Endothelial cell (in vitro differentiated cells): ENCODE measurements at places on chromosomes 7 and 10.

DNA sequence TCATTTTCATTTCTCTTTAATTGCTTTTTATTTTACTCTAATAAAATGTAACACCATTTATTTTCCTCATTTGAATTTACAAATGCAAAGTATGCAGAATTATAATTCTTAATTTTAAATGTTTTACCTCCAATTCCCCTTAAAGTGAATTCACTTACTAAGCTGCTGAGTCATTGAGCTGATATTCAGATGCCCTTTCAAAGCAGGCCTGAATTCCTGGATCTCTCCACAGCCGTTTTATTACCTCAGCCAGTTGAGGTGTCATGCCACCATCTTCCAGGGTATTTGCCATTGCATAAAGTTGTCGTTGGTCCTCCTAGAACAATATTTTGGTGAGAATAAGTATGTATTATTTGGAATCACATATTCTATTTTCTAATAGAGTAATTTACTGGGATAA is 33.2 kb downstream of the GNAT3 start:
- no peak overlapping the region for H3K27ac ChIP-seq
- no peaks in the 10 kb centered on the region for H3K36me3 ChIP-seq
- no peak for DNase-seq
- no peaks in the 10 kb centered on the region for H3K27me3 ChIP-seq
- no peaks in the 10 kb centered on the region for H3K4me1 ChIP-seq

DNA sequence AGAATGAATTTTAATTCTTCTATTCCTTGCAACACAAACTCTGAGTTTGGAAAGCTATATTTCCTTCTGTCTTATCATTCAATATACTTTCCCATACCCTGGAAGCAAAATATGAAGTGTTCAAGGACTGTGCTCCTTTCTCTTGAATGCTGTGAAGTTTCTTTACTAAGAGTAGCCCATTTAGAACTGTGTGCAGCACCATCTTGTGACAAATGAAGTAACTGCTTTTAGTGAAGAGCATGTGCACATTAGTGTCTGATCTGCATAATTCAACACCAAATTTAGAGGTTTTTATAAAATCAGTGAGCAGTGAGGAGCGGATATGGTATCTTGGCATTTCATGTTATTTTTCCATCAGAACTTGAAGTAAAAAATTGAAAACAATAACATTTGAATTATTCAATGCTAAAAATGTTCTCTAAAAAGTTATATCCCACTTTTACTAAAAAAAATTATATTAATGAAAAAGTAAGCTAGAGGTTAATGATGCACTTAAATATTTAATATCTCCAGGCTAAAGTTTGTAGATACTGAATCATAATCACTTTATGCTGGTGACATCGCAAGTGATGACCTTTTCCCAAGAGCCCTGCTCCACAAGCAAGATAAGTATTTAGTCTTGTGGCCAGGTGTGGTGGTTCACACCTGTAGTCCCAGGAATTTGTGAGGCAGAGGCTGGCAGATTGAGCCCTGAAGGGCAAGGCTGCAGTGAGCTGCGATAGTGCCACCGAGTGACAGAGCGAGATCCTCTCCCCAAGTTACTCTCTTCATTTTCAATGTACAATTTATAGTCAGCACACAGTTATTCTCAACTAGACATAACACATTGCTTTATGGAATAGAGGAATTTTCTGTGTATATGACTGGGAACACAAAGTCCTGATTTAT is 108.8 kb upstream of the PCLO start:
- no peak overlapping the region for H3K27ac ChIP-seq
- no peak for DNase-seq
- H3K4me1 ChIP-seq, result peaks cover 4% of the 10 kb centered on the region
- H3K27me3 ChIP-seq, result no peaks in the 10 kb centered on the region
- H3K4me3 ChIP-seq, result no peak overlapping the region
- no peaks in the 10 kb centered on the region for H3K36me3 ChIP-seq

- no peaks in the 10 kb centered on the region for H3K36me3 ChIP-seq
- peaks cover 32% of the 10 kb centered on the region for H3K4me1 ChIP-seq
- no peak overlapping the region for H3K4me3 ChIP-seq
- peak overlapping the region; percentile 74 for H3K27ac ChIP-seq
- no peak for DNase-seq
These were observed 179.7 kb downstream of the ANK3 start for GRCh38 chr10:60209874-60210570.

DNA sequence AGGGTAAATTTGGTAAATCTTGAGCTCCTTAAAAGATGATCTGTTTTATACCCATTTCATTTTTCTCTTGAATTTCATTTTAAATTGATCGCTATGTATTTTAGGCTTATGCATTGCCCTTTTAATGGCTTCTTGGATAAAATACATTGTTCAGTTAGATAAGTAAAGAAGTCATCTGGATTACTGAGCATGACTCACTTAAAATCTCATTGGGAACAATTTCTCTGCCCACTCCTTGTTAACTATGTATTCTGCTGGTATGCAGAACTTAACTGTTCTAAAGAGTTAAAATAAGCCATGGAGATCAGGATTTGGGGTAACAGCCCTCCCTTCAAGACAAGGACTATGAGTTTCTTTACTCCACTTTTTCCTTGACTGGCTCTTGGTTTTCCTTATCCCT is 134.2 kb downstream of the SND1 start:
- H3K27me3 ChIP-seq, result no peaks in the 10 kb centered on the region
- H3K36me3 ChIP-seq, result peaks cover 5% of the 10 kb centered on the region
- no peak for DNase-seq
- H3K4me3 ChIP-seq, result no peak overlapping the region
- H3K4me1 ChIP-seq, result peaks cover 91% of the 10 kb centered on the region

- H3K27me3 ChIP-seq, result no peaks in the 10 kb centered on the region
- H3K4me1 ChIP-seq, result peaks cover 6% of the 10 kb centered on the region
- H3K27ac ChIP-seq, result no peak overlapping the region
- DNase-seq, result no peak
- no peaks in the 10 kb centered on the region for H3K36me3 ChIP-seq
These were observed 883.8 kb downstream of the LRMDA start for GRCh38 chr10:76315240-76315639.

- H3K27me3 ChIP-seq, result peaks cover 2% of the 10 kb centered on the region
- peaks cover 8% of the 10 kb centered on the region for H3K4me1 ChIP-seq
- H3K4me3 ChIP-seq, result no peak overlapping the region
- DNase-seq, result no peak
- no peak overlapping the region for H3K27ac ChIP-seq
- no peaks in the 10 kb centered on the region for H3K36me3 ChIP-seq
These were observed 480.2 kb downstream of the KCNMA1 start for GRCh38 chr10:77157248-77158019.

GRCh38 chr7:86928308-86928707 is 131.1 kb downstream of the ELAPOR2 start:
- peaks cover 14% of the 10 kb centered on the region for H3K36me3 ChIP-seq
- no peak overlapping the region for H3K4me3 ChIP-seq

GRCh38 chr7:131010717-131011431 is 276.9 kb upstream of the KLF14 start:
- no peaks in the 10 kb centered on the region for H3K36me3 ChIP-seq
- no peak for DNase-seq
- H3K4me3 ChIP-seq, result no peak overlapping the region
- no peaks in the 10 kb centered on the region for H3K27me3 ChIP-seq

- DNase-seq, result no peak
- H3K4me1 ChIP-seq, result peaks cover 7% of the 10 kb centered on the region
- no peak overlapping the region for H3K27ac ChIP-seq
- H3K36me3 ChIP-seq, result no peaks in the 10 kb centered on the region
These were observed 75.0 kb downstream of the PRKAG2 start for GRCh38 chr7:151801782-151802468.

DNA sequence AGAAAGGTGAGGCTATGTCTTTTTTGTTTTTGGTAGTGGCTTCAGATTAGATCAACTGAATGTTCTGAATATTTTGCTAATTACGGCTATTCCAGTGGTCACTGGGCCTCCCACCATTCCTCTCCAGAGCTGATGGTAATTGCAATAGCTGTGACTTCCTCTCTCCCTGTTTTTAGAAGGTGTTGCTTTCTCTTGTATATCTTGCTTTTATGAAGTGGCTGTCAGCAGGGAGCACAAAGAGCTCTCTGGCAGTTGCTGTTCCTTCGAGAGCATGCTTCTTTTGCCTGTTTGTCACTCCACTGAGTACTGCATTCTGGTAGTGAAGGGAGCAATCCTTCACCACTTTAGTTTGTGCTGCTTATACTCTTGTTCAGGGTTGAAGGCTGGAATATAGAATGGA is 133.3 kb downstream of the EXOC4 start:
- peaks cover 3% of the 10 kb centered on the region for H3K4me1 ChIP-seq
- H3K4me3 ChIP-seq, result no peak overlapping the region
- H3K36me3 ChIP-seq, result no peaks in the 10 kb centered on the region

DNA sequence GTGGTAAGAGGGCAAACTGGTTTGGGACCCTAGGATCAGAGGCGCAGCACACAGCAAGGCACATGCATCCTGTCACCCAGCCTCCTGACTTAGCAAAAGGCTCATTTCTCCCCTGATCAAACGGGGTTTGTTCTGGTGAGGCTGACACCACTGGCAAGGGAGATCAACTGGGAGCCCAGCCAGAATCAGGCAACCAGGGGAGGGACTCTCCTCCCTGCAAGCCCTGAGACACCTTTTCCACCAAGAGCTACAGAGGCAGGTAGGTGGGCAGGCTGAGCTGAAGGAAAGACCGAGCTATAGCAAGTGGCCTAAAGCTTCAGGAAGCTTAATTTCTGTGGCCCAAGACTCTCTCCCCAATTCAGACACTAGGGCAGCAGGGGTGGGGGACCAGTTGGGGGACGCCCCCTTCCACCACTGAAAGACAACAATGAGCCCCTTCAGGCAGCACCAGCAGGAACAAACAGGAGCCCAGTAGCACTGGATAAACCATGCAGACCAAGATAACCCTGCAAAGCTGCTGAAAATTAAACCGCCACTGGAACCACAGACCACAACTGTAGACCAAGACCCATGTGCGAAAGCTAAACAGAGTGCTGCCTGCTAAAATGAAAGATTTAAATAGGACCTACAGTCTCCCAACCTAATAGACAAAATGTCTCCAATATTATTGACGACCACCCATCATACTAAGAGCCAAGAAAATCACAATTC is 27.1 kb upstream of the SAR1A start:
- H3K27me3 ChIP-seq, result no peaks in the 10 kb centered on the region
- DNase-seq, result no peak
- H3K27ac ChIP-seq, result no peak overlapping the region
- H3K36me3 ChIP-seq, result peaks cover 3% of the 10 kb centered on the region
- no peaks in the 10 kb centered on the region for H3K4me1 ChIP-seq

DNA sequence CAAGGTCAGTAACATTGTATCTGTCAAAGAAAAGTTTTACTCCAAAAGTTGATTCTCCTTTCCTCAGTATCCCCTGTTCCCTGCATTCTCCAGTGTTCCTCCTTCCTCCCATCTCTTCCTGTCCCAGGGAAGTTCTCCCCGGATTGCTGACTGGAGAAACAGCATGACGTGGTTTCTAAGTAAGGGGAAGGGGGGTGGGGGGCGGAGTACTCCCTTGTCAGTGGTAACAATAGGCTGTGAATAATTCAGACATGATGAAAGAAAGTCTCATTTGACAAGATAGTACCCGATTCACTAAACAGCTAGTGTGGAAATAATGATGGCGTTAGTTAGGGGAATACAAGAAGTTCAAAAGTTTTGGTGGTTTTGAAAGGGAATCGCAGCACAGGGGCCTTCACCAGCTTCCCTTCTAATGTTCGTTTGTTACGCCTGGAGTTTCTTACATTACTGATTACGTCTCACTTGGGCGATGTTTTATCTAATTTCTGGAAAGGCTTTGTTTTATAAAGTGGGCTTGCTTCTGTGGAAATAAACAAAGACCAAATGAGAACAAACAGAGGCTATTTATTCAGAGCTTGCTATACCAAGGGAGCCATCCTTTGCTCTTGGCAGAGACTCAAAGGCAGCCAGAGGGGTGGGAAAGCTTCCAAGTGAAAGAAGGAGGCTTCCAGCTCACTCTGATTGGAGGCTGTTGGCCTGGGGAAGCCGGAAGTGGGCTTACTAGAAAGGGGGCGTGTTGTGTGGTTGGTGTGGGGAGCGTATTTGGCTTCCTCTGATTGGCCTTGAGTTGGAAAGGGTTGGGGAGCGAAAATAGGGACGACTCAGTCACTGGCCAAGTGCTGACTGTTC is 453.7 kb downstream of the SDK1 start:
- no peaks in the 10 kb centered on the region for H3K27me3 ChIP-seq
- peaks cover 5% of the 10 kb centered on the region for H3K4me1 ChIP-seq
- H3K36me3 ChIP-seq, result no peaks in the 10 kb centered on the region

DNA sequence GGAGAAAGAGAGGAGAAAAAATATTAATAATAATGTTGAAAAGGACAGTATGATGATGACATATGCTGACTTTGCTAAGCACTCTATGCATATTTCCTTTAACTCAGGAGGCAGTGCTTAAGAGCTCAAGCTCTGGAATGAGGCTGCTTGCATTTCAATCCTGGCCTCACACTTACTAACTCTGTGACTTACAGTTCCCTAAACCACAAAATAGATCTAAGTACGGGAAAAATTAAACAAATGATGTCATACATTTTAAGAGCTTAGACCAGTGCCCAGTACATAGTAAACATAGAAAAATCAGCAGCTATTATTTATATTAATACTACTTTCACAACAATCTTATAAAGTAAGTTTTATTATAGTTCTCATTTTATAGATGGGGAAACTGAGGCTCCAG is 61.3 kb downstream of the GFRA1 start:
- no peak overlapping the region for H3K27ac ChIP-seq
- H3K4me3 ChIP-seq, result no peak overlapping the region
- H3K27me3 ChIP-seq, result peaks cover 4% of the 10 kb centered on the region
- no peaks in the 10 kb centered on the region for H3K36me3 ChIP-seq
- no peak for DNase-seq

GRCh38 chr10:72464438-72464837 is 109.7 kb upstream of the DNAJB12 start:
- no peaks in the 10 kb centered on the region for H3K36me3 ChIP-seq
- H3K4me1 ChIP-seq, result peaks cover 5% of the 10 kb centered on the region
- H3K27me3 ChIP-seq, result no peaks in the 10 kb centered on the region

DNA sequence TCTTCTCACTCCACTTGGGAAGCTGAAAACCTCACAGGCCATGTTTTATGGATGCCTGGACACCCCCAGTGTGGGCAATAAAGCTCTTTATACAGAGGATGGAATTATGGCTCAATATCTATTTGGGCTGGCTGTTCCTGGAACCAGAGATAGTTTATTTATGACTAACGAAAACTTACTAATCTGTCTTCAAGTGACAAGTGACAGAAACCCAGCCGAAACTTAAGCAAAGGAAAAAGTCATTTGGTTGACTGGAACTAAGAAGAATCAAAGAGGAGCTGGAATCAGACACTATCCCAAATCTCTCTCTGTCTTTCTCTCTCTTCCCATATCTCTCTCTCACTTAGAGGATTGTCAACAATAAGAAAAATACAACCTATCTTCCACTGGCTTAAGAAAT is 78.3 kb upstream of the CDK6 start:
- H3K36me3 ChIP-seq, result no peaks in the 10 kb centered on the region
- no peaks in the 10 kb centered on the region for H3K4me1 ChIP-seq
- H3K4me3 ChIP-seq, result no peak overlapping the region
- no peak for DNase-seq
- H3K27ac ChIP-seq, result no peak overlapping the region
- no peaks in the 10 kb centered on the region for H3K27me3 ChIP-seq
